ENCODE measurements at places on chromosomes 4 and X. TPM values are rescaled to one million over a fixed set of nuclear protein-coding genes. Genes with fewer than 3 reads are reported as not detected.

DNA sequence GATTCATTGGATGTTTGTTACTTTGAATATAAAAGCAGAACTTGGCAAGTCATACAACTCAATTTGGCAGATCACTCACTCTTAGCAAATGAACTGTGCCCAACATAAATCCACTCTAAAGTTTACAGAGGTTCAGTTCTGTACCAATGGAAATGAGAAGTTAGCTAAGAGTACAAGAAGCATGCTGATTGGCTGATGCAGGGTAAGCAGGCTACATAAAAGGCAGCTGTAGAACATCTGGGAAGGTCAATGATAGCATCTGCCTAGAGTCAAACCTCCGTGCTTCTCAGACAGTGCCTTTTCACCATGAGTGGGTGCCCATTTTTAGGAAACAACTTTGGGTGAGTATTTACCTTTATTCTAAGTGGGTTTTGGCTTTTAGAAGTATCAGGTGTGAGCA, at the start of gene TDO2:
TSS of gene TDO2 (plus strand) at position 244 of the 400 bp plus-strand sequence. CDS start at position 307, 63 bp downstream.
- DNase-seq, result no peak

Gene FHIP1A
- 6.2 TPM for total RNA-seq

DNA sequence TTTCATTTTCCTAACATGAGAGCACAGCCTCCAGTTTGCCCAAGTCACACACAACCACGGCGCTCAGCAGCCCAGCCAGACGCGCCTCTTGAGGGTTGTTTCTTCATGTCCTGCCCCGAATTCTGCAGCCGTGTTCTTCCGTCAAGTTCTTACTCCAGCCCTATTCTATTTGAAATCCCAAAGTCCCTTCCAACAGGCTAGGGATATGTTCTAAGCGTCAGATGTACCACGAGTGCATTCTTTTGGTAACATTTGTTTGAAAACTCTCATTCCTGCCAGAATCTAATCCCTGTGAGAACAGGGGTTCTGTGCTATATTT, 23.1 kb downstream of the ACSL1 start:
- DNase-seq, result no peak

DNA sequence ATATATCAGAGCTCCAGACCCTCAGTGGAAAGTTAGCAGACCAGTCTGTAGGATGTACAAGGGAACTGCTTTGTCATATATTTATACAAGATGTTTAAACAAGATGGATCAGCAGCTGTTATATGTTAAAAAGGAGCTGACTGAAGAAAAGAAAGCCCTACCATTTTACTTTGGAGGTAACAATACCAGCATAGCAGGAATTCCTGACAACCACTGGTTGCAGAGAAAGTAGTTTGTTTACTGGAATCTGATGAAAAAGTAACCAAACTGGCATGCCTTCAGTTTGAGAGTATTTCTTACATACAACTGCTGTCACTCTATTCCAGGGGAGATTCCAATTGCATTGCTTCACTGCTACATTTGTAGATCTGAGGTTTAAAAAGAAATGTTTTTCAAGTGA, 49.5 kb upstream of the GABRQ start:
- no peak for DNase-seq

DNA sequence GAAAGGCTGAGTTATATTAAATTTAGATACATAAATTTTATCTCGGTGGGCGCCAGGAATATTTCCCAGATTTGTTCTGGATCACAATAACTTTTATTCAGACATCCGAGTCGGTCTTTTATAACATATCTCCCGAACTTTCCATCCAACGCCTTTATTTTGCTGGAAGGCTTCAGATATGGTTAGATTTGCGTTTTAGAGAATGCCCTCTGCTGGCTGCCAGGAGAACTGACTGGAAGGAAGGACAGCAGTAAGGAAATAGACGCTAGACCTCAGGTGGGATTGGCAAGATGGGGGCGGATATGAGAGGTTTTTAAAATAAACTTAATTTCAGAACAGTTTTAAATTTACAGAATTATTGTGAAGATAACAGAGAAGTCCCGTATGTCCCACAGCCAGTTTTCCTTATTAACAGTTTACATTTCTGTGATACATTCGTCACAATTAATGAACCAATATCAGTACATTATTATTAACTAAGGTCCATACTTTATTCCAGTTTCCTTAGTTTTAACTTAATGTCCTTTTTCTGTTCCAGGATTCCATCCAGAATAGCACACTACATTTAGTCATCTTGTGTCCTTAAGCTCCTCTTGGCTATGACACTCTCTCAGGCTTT, 4.6 kb upstream of the KANTR start:
- no peak for DNase-seq

DNA sequence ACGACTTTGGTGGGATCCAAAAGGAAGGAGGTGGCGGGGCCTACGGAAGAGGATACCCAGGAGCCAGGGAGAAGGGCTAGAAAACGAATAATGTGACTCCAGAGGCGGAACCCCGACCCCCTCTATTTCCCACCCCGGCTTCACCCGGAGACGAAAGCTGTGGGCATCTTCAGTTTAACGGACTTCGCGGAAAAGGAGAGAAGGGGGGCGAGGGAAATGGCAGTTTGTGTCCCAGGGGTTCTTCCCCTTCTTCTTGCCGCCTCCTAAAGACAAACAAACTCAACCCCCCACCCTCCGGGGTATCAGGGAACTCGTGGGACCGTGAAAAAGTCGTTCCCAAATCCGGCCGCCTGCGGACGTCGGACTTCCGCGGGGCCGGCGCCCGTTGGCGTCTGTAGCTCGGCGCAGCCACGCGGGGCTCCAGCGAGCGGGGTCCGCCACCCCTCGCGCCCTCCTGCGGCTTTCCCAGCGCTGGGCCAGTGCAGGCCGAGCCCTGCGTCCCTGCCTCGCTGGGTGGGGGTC, 3.6 kb upstream of the LEF1 start:
- DNase-seq, result no peak

DNA sequence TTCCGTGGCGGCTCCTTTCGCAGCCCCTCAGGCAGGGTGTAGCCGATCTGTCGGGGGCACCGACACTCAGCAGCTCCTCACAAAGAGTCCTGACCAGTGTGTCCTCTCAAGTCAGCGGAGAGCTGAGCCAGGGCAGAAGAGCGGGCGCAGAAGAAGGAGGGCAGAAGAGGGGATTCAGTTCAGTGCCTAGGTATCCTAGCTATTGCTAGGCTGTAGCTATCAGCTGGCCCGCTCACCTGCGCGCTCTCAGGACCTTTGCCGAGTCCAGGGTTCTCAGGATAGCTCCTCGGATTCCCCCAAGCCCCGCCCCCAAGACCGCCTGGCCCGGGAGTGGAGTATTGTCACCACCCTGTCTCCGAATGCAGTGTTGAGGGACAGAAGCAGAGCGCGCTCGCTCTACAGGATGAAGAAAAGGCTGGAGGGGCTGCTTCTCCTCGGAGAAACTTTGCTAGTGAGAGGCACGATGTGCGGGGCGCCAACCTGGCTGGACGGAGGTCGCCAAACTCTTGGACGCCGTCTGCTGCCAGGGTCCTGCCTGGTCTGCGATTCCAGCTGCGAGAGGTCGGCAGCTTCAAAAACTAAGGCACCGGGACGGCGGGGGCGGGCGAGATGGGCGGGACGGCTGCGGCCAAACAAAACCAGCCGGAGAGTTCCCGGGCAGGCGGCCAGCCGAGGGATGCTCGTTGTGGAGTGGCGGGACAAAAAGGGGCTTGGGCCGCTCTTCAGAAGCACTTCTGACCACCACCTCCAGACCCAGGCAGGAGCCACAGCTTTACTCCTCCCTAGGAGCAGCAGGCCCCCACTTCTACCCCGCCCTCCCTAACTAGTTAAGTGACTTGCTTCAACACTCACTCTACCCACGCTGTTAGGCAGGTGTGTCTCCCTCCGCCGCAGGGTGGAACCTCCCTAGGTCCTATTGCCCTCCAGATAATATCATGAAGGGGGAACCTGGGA, at the start of gene XKRX:
TSS of gene XKRX (minus strand) at position 258 of the 954 bp plus-strand sequence. CDS start 613 bp downstream, outside the sequence.
- peak; percentile 52 for DNase-seq

Gene IGSF1
- total RNA-seq, result 3.2 TPM

Gene PCDH7
- 232 TPM for total RNA-seq

GRCh38 chrX:153909980-153910360, 5.5 kb downstream of the AVPR2 start:
- DNase-seq, result no peak

DNA sequence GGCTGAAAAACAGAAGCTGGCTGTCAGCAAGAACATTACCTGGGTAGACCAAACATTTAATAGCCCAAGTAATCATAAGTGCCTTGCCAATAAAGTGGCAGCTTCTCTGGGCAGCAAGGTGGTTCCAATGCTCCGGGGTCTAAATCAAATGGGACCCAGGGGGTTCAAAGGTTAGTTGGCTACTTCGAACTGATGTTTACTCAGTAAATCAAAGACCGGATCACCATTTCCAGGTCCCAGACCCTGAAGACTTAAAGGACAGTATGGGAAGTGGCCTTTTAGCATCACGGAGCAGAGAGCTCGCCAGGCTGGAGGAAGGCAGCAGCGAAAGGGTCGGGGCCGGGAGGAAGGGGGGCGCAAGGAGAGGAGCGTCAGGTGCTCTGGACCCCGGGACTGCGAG, 1.0 kb downstream of the SH3KBP1 start:
- DNase-seq, result no peak

GRCh38 chrX:150074175-150074574, 135.9 kb upstream of the EOLA2 start:
- no peak for DNase-seq

- DNase-seq, result peak; percentile 72
Measured at GRCh38 chrX:22192419-22193060, 80.2 kb upstream of the CBLL2 start.

- DNase-seq, result no peak
Measured at GRCh38 chr4:175451238-175451965, 360.7 kb downstream of the GPM6A start.

DNA sequence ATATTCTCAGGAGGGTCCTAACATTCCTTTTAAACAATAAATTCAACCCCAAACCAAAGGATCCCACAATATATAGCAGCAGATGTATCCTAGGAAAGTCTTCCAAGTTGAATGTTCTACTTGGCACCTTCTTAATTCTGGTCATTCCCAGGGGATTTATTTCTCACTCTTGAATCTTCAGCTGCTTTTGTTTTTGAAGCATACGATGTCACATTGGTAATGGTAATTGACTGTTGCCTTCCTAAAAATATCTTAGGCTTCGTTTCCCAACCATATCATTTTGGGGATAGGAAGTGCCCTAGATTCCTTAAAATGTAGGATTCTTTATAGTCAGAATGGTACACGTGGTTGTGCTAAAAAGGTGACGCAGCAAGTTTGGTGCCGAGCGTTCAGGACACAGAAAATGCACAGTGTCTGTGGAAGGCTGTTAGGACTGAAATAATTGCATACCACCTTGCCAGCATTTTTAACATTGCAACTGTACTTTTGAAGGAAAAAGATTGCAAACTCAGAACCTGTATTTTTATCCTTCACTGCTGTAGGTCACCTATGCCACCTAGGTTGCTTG, 8.1 kb downstream of the SNX25 start:
- no peak for DNase-seq

DNA sequence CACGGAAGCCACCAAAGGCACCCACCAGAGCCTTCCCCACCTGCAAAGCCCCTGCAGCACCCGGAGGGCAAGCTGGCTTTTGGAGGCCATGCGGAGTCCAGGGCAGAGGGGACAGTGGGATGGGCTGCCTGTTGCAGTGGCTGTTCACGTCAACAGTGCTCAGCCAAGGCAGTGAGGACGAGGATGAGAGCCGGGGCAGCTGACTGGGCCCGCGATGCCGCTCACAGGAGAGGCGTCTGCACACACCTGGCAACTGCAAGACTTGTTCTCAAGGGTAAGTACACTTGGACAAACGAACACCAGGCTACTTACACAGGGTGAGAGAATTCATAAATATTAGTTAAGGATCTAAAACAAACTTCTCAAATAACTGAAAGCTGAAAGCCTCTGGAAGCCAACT, 19.6 kb downstream of the FGFR3 start:
- no peak for DNase-seq

DNA sequence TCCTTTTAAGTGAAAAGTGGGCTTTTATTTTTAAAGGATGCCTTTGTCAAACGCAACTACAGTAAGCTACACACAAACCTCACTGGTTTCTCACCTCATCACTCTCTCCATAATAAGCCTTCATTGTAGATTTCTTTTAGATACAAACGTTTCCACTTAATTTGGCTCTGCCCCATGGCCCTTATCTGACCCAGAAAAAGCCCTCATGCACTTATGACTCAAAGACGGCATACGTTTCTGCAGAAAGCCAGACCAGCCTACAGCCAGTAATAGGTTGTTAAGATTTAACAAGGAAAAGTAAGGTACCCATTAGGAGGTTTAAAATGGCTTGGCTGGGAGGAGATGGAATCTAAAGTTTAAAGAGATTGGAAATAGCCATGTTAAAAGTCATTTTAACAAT, 914.6 kb upstream of the INTU start:
- no peak for DNase-seq

- DNase-seq, result no peak
Measured at GRCh38 chr4:170259631-170260153, 169.9 kb upstream of the AADAT start.

Gene ERAS
- not detected for total RNA-seq

DNA sequence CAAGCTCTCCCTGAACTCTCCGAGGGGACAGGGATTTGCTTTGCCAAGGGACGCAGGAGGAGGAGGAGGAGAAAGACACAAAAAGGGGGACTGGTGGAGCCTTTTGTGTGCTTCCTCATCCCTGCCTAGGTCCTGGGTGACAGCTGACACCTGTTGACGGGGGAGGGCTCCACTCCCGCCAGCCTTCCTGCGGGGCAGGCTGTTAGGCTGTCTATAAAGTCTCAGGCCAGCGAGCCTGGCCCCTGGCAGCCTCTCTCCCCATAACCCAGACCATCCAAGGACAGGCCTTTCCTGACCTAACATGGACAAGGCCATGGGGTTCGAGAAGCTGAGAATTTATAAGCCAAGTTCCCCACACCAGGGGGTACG, 832 bp upstream of the EVC2 start:
- DNase-seq, result no peak

DNA sequence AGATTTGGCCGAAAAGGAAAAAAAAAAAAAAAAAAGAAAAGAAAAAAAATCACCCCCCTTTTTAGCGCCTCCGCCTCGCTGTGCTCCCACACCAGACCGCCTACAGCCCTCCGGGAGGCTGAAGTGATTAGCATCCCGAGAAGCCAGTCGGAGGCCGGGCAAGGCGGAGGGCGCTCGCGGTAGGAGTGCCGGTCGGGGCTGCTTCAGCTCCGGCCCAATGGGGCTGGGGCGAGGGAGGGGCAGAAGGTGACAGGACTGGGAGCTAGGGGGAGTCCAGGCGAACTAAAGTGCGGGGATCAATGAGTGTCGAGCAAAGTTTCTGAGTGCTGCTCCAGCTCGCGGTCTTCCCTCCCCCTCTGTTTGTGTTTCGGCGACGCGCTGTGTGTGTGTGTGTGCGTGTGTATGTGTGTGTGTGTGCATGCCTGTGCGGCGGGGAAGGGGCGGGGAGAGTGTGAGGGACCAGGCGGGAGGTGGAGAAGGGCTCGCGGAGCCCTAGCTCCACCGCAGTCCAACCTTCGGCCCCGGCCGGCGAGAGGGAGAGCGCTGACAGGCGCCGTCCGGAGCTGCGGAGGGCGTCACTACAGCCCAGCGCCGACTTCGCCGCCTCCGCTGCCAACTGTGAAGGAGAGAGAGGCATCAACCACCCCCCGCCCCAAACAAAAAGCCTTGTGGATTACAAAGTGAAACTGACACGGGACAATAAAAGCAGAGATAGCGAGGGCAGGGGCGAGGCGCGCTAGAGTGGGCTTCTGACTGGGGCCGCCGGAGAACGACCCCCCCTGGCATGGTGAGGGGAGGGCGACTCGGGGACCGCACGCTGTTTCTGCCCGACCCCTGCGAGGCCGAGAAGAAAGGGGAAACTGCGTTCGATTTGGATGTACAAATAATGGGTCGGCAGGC, at the start of gene FAT4:
TSS of gene FAT4 (plus strand) at position 280 of the 900 bp plus-strand sequence. CDS start 1,457 bp downstream, outside the sequence.
- peak; percentile 99 for DNase-seq

Gene TEX13B
- not detected for total RNA-seq
